ENCODE measurements at places on chromosomes 12 and 14.

DNA sequence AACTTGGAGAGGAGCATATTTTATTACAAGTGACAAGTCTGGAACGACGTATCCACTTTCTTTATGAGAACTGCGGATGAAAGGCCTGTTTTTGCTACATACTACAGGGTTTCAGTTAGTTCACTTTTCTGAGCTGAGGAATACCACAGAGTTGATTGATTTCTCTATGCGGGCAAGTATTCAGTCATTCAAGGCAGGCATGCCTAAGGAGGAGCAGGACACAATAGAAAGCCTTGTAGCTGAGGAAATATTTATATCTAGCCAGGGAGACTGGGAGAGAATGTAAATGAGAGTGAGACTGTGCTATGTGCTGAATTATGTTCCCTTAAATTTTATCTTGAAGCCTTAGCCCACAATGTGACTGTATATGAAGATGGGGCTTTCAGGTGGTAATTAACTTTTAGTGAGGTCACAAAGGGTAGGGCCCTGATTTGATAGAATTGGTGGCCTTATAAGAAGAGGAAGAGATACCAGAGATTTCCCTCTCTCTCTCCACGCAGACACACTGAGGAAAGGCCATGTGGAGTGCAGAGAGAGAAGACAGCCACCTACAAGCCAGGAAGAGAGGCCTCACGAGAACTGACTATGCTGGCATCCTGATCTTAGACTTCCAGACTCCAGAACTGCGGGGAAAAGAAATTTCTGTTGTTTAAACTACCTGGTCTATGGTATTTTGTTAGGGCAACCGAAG lies 459.0 kb upstream of the ATP2B1 start:
- no peak for DNase-seq

- no peak for DNase-seq
These were observed 104.0 kb downstream of the GPR135 start for GRCh38 chr14:59360923-59361794.

DNA sequence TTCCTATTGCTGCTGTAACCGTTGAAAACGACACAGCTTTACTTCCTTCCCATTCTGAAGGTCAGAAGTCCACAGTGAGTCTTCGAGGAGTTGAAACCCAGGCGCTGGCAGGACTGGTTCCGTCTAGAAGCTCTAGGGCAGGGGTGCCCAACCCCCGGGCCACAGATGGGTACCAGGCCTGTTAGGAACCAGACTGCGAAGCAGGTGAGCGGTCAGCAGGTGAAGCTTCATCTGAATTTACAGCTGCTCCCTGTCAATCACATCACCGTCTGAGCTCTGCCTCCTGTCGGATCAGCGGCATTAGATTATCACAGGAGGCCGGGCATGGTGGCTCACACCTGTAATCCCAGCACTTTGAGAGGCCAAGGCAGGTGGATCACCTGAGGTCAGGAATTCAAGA lies 12.6 kb upstream of the SFSWAP start:
- DNase-seq: no peak

DNA sequence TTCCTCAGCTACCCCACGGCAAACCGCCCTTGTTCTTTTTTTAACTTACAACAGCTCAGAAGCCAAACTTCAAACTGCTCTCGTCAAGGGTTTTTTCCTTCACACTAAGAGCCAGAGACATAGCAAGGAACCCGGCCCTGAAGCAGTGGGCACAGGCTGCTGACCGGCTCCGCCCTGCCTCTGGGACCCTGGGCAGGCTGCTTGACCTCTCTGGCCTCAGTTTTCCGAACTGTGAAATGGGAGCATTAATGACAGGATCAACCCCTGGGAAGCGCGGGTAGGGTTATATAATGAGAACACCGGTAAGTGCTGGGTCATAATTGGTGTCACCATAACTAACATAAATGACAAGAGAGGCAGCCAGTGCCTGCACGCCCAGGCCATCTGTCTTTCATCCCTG lies 21.2 kb upstream of the FZD10 start:
- no peak for DNase-seq

DNA sequence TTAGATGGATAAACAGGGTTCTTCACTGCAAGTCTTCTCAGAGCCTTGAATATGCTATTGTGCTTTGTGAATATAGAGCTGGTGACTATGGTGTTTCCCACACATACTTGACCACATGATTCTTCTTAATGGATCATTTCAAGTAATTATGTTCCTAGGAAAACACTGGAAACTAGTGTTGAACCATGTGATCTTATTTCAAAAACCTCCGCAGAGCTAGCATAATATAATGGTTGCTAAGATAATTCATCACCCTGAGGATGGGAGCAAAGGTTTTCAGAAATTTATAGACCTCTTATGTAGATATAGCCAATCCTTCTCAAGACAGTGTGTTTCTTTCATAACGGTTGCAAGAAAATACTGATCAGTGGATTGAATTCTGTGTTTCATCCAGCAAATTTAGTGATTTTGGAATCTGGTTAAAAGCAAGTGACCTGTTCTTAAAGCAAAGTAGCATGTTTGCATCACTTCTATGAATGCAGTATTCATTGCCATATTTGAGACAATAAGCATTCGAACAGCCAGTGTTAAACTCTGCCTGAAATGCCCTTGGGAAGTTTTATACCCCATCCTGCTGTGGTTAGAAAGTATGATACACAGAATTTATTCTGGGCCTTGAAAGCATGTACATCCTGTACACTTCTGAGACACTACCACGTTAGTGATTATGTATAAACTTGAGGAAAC lies 341.0 kb upstream of the E2F7 start:
- DNase-seq: no peak

Data from SK-N-DZ (cell line).